ENCODE measurements at places on chromosomes 3 and 15. TPM values are rescaled to one million over a fixed set of nuclear protein-coding genes. Genes with fewer than 3 reads are reported as not detected.

- no peak for DNase-seq
Observed at GRCh38 chr3:151976211-151977050, 103.0 kb downstream of the SUCNR1 start.

MINAR1 gene
- not detected for polyA plus RNA-seq

- DNase-seq, result no peak
Observed at GRCh38 chr15:24269166-24269571, 406.4 kb upstream of the NPAP1 start.

- no peak for DNase-seq
Observed at GRCh38 chr15:100043692-100044091, 298.1 kb downstream of the ADAMTS17 start.

KLHL6 gene
- 5.0 TPM for polyA plus RNA-seq

- DNase-seq, result no peak
Observed at GRCh38 chr15:95701410-95701809, 629.1 kb upstream of the NR2F2 start.

DNA sequence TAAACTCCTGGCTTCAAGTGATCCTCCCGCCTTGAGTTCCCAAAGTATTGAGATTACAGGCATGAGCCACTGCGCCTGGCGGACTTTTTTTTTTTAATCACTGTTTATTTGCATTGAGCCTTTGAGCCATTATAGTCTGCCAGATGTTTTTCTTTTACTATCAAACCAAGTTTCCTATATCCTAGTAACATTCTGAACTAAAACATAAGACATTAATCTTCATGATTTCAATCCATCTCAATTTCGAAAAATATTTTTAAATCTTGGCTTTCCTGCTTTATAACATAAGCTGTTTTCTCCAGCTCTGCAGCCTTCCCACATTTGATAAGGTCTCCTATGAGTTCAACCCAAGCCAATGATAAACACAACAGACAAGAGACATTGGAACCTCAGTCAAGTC, 75.4 kb downstream of the UMPS start:
- no peak for DNase-seq

- no peak for DNase-seq
Observed at GRCh38 chr3:189630767-189631372, 319 bp upstream of the TP63 start.

MYO5C gene
- polyA plus RNA-seq, result 0.25 TPM

- no peak for DNase-seq
Observed at GRCh38 chr15:45314960-45315359, 62.9 kb downstream of the SLC28A2 start.

GRCh38 chr15:47754312-47754711, 37.0 kb downstream of the SEMA6D start:
- no peak for DNase-seq

SLC25A36 gene
- 60.6 TPM for polyA plus RNA-seq

DNA sequence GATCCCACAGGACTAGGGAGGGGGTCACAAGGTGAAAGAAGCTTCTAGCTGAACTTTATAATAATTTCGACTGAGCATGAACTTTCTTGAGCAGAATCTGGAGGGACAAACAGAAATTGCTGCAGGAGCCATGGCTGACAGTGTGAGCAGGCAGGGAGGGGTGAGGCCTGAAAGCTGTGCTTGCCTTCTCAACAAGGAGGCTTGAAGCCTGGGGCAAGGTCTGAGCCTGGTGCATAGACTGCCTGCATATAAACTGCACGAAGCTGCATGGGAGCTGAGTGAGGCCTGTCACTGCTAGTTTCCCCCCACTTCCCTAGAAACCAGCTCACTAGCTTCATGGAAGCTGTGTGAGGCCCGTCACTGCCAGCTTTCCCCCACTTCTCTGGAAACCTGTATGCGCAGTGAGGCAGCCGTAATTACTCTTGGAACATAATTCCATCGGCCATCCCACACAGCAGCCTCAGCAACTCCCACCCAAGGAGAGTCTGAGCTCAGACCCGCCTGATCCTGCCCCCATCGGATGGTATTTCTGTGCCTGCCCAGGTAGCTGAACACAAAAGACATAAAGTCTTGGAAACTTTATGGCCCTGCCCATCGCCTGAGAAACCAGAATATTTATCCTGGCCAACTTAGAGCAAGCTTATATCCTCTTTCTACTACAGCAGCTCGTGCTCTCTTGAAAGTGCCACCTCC, 136.5 kb downstream of the PLCH1 start:
- DNase-seq, result no peak

DNA sequence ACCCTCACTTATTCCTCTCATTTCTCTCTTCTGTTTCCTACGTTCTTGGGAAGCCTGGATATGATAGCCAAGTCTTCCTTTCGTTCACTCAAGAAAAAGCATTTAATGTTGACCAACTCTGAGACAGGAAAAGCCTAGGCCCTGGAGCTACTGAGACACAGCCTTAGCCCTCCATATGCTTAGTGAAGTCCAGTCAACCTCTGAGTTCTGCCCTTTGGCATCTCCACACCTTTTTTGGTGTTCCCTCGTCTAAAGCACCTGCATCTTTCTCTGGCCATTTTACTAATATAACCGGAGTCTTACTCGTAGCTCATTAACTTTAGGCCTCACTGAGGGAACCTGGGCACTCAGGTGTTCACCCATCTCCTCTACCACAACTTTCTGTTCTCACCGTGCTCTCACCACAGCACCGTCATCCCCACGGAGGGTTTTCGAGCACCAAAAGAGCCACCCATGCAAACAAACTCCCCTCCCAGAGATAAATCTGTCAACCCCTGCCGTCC, 632 bp downstream of the MTHFS start:
- no peak for DNase-seq

GRCh38 chr3:71560665-71561064, 22.9 kb downstream of the FOXP1 start:
- no peak for DNase-seq

DNA sequence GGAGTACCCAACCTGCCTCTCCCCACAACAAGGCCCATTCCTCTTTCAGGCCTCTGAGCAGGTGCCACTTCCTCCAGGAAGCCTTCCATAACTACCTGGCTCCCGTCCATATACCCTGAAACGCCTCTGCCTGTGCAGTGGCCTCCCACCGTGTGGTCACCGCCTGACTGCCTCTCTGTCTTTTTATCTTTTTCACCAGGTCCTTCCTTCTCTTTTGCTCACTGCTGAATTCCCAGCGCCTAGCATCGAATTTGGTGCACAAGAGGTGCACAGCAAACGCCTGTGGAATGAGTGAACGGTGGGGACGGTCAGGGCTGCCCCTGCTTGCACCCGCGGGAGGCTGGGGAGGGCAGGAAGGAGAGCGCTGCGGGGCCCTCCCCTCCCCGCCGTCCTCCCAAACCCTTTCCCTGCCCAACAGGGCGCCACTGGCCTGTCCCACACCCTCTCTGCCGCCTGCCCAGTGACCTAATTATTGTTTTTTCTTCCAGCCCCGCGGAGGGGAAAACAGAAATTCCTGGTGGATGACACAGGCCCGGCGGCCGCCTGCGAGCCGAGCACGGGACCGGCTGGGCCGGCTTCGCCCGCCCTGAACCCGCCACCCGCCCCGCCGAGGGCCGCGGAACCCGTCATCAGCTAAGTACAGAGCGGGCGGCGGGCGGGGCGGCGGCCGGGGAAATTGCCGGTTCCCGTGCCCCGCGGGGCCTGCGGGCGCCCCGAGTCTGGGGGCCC, 140.1 kb downstream of the SMAD6 start:
- DNase-seq, result peak; percentile 37

- no peak for DNase-seq
Observed at GRCh38 chr3:167626490-167626889, 27.3 kb downstream of the WDR49 start.

DNA sequence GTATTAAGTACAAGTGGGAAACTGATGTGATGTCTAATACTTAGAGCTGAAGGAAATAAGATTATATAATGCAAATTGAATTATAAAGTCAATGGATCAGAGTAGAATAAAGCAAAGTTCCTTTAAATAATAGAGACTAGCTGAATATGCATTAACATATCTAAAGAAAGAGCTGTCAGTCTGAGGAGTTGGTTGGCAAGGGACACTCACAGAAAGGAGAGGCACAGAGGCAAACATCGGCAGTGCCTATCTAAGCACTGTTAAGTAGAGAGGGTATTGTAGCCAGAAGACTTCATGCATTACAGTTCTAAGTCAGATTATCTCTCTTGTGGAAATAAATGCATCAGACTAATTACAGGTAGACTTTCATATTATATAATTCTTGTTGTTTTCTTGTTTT, 16.6 kb downstream of the NRG4 start:
- no peak for DNase-seq

GRCh38 chr3:157263027-157263426, 103.1 kb upstream of the CCNL1 start:
- no peak for DNase-seq

- no peak for DNase-seq
Observed at GRCh38 chr3:156479604-156480003, 75.3 kb downstream of the SSR3 start.

DNA sequence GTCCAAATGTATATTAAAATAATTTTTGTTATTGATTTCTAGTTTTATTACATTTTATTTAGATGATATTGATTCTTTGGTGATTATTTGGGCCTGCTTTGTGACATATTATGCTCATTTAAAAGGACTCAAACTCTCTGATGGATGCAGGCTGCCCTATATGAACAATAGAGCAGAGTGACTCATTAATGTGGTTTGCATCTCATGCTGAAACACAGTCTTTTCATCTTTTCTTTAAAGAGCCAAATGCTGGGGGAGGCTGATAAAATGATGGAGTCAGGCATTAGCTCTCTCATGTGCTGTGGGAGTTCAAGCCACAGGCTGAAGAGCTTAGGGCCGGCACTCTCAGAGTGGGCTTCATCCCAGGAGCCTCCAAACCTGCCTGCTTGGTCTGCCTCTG, 7.2 kb downstream of the PLA1A start:
- no peak for DNase-seq

NR2E3 gene
- not detected for polyA plus RNA-seq

DNA sequence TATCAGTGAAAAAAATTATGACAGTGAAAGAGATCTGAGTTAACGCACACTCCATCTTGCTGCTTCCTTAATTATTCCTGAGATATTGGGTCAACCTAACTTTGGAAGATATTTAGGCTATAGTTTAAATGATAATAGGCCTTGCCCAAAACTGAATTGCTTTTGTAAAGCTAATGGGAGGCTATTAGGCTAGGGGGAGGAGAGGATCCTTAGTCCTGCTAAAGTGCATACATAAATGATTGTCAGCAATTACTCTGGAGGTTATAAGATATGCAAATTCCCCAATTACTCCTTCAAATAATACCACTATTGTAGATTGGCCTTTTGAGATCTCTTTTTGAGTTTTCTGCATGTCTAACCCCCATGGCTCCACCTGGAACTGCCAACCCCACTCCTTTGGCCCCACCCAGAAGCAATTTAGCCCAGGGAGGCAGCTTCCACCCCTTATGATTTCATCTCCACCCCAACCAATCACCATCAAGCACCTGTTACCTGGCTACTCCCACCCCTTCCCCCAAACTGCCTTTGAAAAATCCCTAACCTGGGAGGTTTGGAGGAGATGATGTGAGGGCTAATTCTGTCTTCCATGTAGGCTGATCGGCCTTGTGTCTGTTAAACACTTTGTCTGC, 509.3 kb upstream of the TGFBR2 start:
- DNase-seq, result no peak

DNA sequence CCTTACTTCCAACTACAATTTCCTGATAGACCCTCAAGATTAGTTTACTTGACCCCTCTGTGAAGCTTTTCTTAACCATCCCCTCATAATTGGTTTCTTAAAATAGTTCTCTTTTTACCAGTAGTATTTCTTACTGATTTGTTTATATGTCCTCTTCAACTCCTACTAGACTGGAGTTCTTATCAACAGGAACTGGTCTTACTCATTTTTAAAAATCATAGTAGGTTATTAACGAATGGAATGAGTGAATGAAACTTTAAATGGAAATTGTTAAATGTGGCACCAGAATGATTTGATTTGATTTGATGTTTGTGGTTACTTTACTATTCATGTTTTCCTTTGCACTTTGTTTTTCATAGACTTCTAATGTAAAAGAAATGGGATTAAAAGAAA, 91.5 kb downstream of the NEO1 start:
- no peak for DNase-seq

DNA sequence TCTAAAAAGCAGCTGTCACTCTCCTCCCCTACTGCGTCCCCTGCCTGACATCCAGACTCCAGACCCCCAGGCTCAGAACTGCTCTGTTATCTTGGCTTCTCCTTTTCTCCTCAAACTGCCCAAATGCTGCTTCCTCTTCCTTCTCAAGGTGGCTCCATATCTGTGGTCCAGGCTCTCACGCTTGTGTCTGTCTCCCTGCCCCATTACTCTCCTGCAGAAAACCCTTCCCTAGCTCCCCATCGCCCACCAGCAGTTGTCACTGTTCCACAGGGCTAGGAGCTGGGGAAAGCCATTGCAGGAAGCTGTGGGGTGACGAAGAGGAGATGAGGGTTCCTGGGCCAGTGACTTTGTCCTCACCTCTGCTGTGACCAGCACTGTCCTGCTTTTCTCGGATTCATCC, 30.7 kb upstream of the CGNL1 start:
- DNase-seq, result no peak

KCNMB2 gene
- polyA plus RNA-seq, result not detected

All from naive B cell (primary cell).